ENCODE measurements at places on chromosomes 2 and 18.

- DNase-seq = no peak
Observed at GRCh38 chr2:147567136-147567535, 277.7 kb upstream of the ACVR2A start.

- no peak for DNase-seq
Observed at GRCh38 chr2:2272841-2273240, 58.2 kb downstream of the MYT1L start.

GRCh38 chr18:56747032-56747658 lies 96.0 kb downstream of the WDR7 start:
- DNase-seq = no peak

- DNase-seq = no peak
Observed at GRCh38 chr2:79129804-79130203, 9.5 kb downstream of the REG1A start.

- no peak for DNase-seq
Observed at GRCh38 chr2:74374509-74375205, 5.5 kb downstream of the DCTN1 start.

GRCh38 chr2:23940718-23941620 lies 706 bp downstream of the UBXN2A start:
- DNase-seq = no peak

DNA sequence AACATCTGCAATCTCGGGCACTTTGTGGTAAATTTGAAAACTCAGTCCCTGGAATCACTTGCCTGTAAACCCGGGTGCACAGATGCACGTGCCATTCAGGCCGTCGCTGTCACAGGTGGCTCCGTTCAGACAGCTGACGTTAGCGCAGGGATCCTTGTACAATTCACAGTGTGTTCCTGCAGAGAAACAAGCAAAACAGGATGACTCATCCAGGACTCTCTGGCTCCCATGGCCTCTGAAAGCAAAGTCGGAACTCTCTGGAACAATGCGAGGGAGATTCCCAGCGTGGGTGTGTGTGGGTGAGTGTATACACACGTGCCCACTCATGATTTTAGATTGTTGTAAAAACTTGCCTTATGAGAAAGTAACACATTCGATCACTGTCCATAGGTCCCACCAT lies 136.1 kb upstream of the PID1 start:
- DNase-seq = no peak

GRCh38 chr2:201128933-201129505 lies 13.1 kb downstream of the CFLAR start:
- no peak for DNase-seq

- no peak for DNase-seq
Observed at GRCh38 chr2:216491793-216492596, 6.6 kb upstream of the RPL37A start.

DNA sequence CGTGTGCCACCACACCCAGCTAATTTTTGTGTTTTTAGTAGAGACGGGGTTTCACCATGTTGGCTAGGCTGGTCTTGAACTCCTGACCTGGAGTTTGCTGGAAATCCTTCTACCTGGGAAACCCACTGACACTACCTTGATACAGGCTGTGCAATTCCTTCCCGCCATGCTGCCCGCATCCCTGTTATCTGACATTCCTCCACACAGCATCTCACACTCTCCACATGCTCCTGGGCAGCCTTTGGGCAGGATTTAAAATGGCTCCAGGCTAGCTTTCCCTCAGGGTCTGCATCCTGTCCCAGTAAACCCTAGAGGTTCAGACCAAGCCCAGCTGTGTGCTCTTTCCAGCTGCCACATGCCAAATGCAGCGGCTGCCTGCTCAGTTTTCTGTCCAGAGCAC lies 319.5 kb upstream of the CXCR4 start:
- DNase-seq = no peak

- DNase-seq = no peak
Observed at GRCh38 chr2:46866770-46867246, 48.8 kb downstream of the MCFD2 start.

DNA sequence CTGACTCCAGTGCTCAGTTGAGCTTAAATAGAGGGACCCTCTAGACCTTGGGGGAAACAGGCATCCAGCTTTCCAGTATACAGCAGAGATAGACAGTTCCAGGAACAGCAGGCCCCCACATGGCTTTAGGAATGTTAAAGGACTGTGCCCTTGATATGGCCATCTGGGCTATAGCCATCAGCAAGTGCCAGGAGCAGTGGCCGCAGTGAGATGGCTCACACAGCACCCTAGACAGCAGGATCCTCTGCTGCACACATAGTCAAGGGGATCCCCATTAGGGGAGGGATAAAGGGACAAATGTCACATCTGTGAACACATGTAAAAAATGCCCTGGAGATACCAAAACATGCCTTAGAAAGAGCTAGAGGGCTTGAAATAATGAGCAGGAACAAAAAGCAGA lies 213.4 kb downstream of the PTH2R start:
- DNase-seq = no peak

GRCh38 chr2:239958473-239958765 lies 66.7 kb downstream of the NDUFA10 start:
- DNase-seq = no peak

- no peak for DNase-seq
Observed at GRCh38 chr2:28142386-28142785, 250.3 kb upstream of the FOSL2 start.

- DNase-seq = no peak
Observed at GRCh38 chr2:76197842-76198448, 487.2 kb upstream of the GCFC2 start.

DNA sequence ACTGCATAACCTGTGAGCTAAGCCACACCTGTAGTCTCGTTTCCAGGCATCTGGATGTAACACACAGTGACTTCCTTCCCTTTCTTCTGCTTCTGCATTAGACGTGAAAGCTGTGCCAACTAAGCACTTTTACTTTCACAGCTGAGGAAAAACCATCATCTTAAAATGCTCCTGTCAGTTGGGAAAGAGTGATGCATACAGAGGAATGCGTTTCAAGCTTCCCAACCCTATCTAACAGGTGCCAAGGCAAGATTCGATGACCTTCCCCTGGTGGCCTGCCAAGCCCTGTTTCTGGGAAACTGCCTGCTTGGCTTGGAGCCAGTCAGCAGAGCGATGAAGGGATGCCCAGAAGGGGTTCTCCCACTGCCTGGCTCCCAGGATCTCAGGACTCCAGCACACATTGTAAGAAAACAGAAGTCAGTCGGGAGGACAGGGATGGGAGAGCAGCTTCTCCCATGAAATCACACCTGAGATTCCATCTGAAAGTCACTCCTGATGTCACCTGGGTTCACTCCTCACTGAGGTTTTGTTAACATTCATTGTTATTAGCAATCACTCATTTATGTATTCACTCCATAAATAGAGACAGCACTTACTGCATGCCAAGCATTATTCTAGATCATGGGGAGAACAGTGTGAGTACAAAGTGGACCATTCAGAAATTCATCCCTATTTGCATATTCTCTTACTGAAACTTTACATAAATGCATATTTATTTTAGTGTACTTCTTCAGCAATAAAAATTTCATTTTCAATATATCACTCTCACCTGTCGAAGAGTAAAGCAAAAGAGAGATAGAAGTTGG lies 64.1 kb downstream of the DTNA start:
- DNase-seq = no peak

DNA sequence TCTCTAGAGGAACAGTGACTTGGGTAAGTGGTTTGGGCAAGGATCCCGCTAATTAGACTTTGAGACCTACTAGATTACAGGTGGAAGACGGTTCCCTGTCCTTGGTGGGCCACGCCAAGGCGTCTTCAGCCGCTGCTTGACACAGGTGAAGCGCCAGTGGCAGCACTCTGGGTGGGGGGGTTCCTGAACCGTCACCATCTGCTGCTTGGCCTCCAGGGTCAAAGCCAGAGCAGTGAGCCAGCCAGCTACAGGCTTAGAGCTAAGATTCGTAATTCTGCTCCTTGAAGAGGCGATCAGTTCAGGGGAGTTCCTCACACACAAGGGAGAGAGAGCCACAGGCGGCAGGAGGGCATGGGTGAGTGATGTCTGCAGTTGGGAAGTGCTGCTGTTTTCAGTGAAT lies 39.4 kb upstream of the RBM44 start:
- no peak for DNase-seq

DNA sequence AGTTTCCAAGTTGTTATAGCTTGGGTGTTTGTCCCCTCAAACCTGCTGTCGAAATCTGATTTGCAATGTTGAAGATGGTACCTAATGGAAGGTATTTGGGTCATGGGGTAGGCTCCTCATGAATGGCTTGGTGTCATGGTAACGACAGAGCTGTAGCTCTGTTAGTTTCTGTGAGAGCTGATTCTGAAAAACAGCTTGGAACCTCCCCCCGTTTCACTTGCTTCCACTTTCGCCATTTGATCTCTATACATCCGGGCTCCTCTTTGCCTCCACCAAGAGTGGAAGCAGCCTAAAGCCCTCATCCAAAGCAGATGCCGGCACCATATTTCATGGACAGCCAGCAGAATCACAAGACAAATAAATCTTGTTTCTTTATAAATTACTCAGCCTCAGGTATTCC lies 1035.1 kb upstream of the SLC39A10 start:
- no peak for DNase-seq

DNA sequence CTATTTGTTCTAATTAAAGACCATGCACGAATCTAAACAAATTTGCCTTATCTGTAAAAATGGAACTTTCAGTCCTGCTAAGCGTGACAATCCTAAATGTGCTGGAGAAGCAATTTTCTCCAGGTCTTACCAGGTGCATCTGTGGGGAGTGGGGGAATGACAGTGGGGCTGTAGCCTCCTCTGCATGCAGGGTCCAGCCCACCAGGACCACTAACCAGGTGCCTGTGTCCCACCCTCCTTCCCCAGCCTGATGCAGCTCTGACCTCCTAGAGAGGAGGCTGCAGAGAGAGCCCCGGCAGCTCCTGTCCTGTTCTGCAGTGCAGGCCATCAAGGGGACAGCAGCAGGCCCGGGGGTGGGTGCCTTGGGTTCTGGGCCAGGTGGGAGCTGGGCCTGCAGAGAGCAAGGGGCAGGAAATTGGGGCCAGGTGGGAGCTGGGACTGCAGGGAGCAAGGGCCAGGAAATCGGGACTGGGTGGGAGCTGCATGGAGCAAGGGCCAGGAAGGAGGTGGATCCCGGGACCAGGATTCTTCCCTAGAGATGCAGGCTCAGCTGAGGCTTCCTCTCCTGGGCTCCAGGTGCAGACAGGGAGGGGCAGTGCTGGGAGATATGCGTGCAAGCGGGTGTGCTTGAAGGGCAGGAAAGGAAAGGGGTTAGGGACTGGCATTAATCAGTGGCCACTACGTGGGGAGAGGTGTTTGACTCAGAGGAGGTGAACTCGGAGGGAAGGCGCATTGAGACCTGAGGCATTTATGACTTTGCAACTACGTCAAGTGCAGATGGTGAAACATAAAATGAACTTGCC lies 185.3 kb downstream of the ANKRD30B start:
- DNase-seq = no peak

- DNase-seq = no peak
Observed at GRCh38 chr18:22086973-22087372, 82.4 kb upstream of the GATA6 start.

DNA sequence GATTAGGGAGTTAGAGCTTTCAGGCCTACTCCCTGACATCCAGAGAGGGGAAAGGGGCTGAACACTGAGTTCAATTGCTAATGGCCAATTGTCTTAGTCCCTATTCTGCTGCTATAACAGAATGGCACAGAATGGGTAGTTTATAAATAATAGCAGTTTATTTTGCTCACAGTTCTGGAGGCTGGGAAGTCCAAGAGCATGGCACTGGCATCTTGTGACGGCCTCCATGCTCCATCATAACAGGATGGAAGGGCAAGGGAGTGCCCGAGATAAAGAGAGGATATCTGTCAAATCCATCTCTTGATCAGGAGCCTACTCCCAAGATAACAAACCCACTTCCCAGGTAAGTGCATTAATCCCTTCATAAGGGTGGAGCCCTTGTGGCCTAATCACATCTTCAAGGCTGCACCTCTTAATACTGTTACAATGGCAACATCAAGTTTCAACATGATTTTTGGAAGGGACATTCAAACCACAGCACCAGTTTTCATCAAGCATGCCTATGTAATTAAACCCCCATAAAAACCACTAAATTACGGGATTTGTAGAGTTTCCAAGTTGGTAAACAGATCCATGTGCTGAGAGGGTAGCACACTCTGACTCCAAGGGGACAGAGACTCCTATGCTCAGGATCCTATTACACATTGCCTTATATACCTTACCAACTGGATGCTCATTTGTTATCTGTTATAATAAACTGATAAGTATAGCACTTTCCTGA lies 44.6 kb downstream of the BAZ2B start:
- DNase-seq = no peak

DNA sequence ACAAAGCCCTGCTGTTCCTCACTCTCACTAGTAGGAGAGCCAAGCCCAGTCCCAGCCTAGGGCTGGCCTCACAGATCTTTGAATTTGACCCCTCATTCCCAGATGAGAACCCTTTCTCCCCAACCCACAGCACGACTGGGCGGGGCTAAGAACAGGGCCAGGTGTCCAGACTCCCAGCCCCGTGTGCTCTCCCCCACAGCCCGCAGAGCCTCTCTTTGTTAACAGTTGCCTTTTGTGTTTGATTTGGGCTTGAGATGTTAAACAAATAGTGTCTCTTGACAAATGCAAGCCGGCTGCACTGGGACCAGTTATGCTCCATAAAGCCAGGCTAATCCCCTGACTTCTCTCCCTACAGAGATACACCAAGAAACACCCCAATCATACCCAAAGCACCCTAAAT lies 4.7 kb upstream of the KCNK3 start:
- DNase-seq = no peak

GRCh38 chr2:71102981-71103681 lies 26.9 kb downstream of the MCEE start:
- no peak for DNase-seq

GRCh38 chr2:23505984-23506380 lies 121.0 kb downstream of the KLHL29 start:
- DNase-seq = no peak

DNA sequence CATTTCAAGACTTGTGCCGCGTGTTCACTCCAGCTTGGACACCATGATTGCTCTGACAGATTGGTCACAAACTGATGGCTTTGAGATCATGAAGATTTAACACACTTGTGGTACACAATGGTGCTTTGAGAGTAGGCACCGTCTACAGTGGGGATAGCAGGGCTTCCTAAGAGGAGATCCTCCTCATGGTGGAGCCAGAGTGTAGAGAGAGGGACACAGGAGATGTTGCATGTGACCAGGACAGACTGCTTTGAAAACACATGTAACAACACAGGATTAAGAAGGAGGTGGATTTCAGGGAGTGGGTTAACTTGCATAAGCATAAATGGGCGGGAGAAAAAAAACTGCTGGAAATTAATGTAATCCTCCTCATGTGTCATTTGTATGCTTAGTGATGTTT lies 95.7 kb upstream of the LINC00305 start:
- no peak for DNase-seq

All from cortex of kidney (tissue), 1 donor.